ENCODE measurements at places on chromosomes 6 and 20. TPM values are rescaled to one million over a fixed set of nuclear protein-coding genes. Genes with fewer than 3 reads are reported as not detected.

GRCh38 chr6:69042297-69042696 lies 407.2 kb downstream of the ADGRB3 start:
- no peak for DNase-seq

DNA sequence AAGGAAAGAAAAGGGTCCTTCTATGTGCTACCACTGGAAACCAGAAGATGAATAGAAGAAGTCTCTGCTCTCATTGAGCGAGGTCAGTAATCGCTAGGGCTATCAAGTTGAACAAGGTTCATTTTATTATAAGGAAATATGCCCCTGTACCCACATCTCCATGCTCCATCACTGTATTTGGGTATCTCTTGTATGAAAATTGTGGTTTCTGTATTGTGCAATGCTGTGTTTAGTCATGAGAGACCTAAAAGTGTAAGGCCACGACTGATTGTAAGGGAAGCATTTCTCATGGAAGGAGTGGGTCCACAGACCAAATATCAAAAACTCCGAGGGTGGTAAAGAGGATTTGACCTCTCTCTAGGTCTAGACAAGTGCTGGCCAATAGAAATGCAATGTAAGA lies 3.6 kb upstream of the HS3ST5 start:
- no peak for DNase-seq

DNA sequence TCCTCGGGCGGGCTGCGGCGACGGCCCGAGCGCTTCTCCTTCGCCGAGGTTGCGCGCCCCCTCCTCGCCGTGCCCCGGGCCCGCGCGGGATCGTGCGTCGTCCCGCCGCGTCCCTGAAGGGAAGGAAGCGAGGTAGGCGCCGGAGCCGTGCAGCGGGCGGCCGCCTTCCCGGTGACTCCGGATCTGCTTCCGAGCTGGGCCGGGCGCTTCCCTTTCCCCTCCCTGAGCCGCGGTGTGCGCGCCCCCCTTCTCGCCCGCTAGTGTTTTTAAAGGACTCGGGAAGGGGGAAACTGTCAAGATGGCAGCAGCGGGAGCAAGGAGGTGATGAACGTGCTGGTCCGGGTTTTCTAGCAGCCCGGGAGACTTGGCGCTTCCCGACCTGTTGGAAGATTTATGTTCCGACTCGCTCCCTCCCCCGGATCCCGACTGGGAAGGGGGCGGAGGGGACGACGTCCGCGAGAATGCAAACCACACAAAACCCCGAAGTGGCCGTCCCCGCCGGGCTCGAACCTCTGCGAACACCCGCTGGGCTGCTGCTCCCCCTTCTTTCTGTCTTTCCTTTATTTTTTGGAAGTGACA lies 744 bp upstream of the FOXO3 start:
- no peak for DNase-seq

REM1 gene
- 2.4 TPM for total RNA-seq

RAMACL gene
- 0.43 TPM for total RNA-seq

TP53TG5 gene
- total RNA-seq: 0.73 TPM

FAM110A gene
- total RNA-seq: 2.6 TPM

- DNase-seq: no peak
Observed at GRCh38 chr6:120304223-120304622, 954.7 kb upstream of the MAN1A1 start.

- DNase-seq: no peak
Observed at GRCh38 chr6:165159460-165159859, 149.9 kb downstream of the C6orf118 start.

- peak; percentile 92 for DNase-seq
Observed at GRCh38 chr20:45373353-45374100, 4.6 kb downstream of the TP53TG5 start.

TFEB gene
- 39.5 TPM for total RNA-seq

GRCh38 chr6:30752157-30752927 lies 8.0 kb upstream of the IER3 start:
- peak; percentile 93 for DNase-seq

TCF21 gene
- 5.2 TPM for total RNA-seq

DNA sequence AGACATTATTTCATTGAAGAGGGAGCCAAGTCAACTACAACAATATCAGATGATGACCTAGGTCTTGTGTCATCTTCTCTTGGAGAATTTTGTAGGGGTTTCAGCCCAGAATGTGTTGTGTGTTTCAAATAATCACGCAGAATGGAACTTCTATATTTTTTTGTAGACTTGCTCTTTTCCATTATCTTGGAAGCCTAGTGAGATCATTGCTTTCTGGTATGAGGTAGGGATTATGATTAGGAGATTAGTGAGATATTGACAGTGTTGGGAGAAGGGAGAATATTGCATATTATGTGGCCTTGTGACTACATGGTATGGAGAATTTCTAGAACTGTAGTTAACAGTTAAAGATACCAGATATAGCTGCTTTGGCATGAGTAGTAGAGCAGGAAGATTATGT lies 423.6 kb upstream of the PLCB4 start:
- no peak for DNase-seq

GRCh38 chr20:57809661-57810172 lies 99.9 kb upstream of the PMEPA1 start:
- peak; percentile 78 for DNase-seq

GRCh38 chr20:6780433-6781190 lies 13.1 kb downstream of the BMP2 start:
- DNase-seq: no peak

DNA sequence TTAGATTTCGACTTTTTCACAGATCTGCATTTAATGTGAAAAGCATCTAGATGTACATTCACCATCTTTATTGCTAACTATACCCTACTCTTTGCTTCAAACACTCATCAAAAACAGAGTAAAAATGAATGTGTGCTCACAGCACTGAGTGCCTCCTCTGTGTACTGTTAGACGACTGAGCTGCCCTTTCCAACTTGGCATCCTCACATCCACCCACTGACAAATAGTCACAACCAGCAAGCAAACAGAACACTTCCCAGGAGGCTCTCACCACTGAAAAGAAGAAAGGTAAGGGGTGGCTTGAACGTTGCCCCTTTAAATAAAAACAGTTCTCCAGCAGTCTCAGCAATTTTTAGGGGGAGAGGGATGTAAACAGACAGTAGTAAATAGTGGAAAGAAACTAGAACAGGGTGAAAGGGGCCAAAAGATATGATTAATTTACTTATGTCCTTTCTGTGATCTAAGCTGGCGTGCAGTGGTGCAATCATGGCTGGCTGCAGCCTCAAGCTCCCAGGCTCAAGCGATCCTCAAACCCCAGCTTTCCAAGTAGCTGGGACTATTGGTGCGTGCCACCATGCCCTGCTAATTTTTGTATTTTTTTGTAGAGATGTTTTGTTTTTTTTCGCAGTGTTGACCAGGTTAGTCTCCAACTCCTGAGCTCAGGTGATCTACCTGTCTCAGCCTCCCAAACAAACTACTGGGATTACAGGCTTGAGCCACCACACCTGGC lies 48.7 kb downstream of the IPCEF1 start:
- no peak for DNase-seq

ZNFX1 gene
- 21.0 TPM for total RNA-seq

BEND6 gene
- 0.30 TPM for total RNA-seq

GRCh38 chr6:114000069-114000468 lies 29.1 kb upstream of the HDAC2 start:
- DNase-seq: no peak

DNA sequence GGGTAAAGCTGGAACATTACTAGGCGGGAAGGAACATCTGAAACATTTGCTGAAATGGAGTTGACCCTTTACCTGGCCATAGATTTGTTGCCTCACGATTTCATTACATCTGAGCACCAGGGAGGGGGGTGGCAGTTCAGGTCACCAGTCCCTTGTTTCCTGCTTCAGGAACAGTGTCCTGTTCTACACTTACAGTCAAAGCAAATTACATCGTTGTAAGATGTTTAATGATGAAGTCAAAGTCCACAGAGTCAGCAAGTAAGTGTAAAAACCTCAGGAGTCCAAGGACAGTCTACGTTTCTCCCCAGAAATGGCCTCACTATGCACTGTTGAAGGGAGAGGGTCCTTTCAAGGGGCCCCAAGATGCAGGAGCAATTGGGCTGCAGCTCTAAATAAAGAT lies 8.9 kb upstream of the MICB start:
- no peak for DNase-seq

- no peak for DNase-seq
Observed at GRCh38 chr6:78615430-78615904, 251.9 kb upstream of the IRAK1BP1 start.

RNF144B gene
- 18.2 TPM for total RNA-seq

DNA sequence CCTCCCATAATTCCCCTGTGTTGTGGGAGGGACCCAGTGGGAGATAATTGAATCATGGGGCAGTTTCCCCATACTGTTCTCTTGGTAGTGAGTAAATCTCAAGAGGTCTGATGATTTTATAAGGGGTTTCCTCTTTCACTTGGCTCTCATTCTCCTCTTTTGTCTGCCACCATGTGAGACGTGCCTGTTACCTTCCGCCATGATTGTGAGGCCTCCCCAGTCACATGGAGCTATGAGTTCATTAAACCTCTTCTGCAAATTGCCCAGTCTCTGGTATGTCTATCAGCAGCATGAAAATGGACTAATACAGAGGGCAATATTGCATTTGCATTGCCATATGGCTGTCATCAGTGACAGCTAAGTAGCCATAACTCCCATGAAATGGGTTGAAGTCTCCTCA lies 63.2 kb downstream of the ZNF217 start:
- DNase-seq: no peak

C20orf144 gene
- total RNA-seq: not detected

NRSN1 gene
- total RNA-seq: not detected

DNA sequence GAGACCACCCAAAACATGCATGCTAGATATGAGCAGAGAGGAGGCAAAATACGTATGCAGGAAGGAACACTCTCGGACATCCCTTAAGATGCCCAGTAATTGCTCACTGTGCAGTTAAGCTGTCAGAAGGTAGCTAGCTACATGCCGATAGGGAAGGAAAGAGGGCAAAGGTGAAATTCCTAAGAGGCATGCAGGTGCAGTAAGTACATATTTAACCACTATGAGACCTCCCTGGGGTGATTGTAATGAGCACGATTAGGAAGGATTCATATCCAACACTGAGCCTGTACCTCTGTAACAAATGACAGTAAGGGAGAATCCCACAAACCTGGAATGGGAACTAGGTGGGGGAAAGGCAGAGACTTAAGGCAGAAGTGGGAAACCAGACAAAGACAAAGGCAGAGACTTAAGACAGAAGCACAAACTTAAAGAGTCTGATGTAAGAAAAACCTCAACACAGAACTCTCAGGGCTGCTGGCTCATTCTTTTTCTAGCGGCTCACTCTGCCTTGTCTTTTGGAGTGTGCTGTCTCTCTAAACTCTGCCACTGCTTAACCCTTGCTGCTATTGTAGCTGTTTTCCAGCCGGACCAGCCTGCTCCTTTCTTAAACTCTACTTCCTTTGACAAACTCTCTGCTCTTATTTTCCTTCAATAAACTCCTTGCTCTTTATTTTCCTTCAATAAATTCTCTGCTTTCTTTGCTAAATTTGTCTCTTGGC lies 148.1 kb downstream of the UBE3D start:
- DNase-seq: no peak

All from Right ventricle myocardium inferior (tissue), 1 donor.